SK-N-SH treated with all-trans-retinoic acid at 6 μM for 48 hours (cell line): ENCODE measurements at places on chromosomes 1 and 21.
A peak's percentile ranks its signal among the peaks of the same experiment; 100 is the strongest.

GRCh38 chr1:234212764-234213657, 160.2 kb upstream of the COA6 start:
- ATAC-seq, result peak; percentile 71

DNA sequence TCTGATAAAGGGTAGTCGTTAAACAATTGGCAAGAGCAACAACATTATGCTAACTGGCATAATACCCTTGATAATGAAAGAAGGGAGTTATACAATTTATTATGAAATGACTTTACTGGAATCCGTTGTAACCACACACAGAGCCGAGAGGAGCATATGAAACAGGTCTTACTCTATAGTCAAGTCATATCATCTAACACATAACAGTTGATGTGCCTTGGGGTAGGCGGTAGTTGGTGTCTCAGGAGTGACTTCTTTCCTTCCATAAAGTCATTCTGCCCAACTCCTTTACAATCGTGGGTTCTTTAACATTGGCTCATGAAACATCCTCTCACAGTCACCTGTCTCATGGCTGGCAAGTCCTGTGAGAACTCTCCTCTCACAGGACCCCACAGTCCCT, 225.2 kb downstream of the LTN1 start:
- ATAC-seq, result no peak

DNA sequence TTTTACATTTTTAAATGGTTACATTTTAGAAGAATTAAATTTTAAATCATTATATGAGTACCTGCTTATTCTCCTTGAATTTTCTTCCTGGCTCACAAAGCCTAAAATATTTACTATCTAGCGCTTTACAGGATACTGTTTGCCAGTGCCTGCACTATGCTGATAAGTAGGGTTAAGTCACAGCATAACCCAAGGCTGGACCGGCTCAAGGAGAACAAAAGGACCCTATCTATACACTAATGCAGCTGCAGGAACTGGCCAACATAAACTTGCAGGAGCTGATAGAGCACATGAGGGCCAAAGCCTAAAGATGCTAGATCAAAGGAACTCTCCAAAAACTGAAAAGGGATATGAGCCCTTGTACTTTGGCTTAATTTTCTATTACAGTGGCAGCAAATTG, 1086.9 kb upstream of the TMPRSS15 start:
- ATAC-seq, result no peak

DNA sequence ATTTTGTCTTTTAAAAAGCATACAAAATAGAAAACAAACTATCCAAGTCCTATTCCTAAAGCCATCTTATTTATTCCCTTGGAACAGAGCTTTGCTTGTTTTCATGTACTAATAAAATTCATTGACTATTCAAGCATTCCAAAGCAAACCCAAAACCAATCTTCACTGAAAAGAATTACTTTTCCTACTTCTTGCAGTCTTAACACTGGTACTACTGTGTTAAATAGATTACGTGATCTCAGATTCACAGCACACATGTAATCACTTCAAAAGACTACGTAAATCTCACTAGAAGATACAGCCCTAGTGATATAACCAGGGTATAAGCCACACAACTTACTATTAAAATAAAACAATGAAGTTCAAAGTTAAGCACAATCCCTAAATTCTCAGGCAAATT, 39.0 kb downstream of the ZZZ3 start:
- ATAC-seq, result no peak

DNA sequence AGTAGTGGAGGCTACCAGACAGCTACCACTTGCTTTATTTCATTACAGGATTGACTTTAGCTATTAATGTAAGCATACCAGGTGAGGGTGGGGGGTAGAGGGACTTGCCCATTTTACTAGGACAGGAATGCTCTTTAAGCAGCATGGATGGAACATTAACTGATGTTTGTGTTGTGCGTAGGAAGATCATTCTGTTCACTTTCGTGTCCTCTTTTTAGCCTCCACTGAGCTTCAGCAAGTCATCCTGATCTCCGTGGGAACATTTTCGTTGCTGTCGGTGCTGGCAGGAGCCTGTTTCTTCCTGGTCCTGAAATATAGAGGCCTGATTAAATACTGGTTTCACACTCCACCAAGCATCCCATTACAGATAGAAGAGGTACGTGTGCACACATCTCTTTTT, 29.3 kb downstream of the IFNGR2 start:
- ATAC-seq, result no peak

GRCh38 chr21:36509973-36510664, 30.2 kb upstream of the CLDN14 start:
- ATAC-seq, result no peak

GRCh38 chr1:24018611-24019580, 38.8 kb upstream of the SRSF10 start:
- ATAC-seq, result peak; percentile 81

- ATAC-seq, result peak; percentile 35
These were observed 65.2 kb downstream of the TMCO4 start for GRCh38 chr1:19734472-19734999.

DNA sequence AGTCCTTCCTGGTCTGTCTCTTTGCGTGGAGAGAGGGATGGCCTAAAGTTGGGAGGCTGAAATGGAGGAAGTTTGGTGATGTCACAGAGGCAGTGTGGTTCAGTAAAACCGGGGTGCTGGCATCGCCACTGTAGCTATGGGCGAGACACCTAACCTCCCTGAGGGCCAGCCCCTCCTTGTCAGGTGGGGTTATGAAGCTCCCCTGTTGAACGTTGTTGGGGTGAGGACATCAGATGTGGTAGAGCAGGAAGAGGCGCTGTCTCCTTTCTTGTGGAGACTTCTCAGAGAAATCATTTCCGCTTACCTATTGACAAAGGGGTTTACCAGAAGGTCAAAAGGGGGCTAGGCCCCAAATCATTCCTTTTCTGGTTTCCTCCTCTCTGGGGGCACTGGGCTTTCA, 294.7 kb downstream of the SIPA1L2 start:
- ATAC-seq, result no peak

- ATAC-seq, result no peak
These were observed 548 bp downstream of the B3GALT5 start for GRCh38 chr21:39613041-39613934.

DNA sequence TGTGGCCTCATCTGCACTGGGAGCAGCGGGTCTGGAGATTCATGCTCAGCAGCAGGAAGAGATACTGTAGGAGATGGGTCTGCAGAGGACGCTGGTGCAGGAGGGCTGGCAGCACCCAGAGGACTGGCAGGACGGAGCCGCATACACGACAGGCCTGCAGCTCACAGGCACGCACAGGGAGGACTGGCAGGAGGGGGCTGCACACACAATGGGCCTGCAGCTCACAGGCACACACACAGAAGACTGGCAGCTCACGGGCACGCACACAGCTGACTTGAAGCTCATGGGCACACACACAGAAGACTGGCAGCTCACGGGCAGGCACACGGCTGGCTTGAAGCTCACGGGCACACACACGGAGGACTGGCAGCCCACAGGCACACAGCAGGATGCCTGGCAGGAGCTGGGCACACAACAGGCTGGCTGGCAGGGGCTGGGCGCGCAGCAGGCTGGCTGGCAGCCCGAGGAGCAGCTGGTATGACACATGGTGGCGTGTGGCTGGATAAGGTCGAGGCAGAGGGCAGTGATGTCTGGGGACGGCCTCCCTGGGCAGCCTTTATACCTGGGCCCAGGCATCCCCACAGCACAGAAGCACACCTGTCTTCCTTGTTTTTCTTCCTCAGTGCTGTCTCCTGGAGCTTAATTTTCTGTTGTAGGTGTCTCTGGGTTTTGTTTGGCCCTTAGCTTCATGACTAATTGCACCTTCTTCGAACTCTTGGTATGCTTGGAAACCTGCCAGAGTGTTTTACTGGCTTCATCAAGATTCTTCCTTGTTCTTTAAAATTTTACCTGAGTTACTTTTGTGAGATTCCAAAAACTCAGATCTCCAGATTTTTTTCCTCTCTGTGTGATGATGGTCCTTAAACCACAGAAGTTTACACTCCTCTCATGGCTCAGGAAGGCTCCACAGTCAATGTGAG, at the start of gene KRTAP12-2:
Gene KRTAP12-2 (minus strand): TSS at position 527 of the 920 bp plus-strand sequence. CDS start 41 bp downstream, at position 486.
- ATAC-seq, result no peak

- no peak for ATAC-seq
These were observed 16.5 kb downstream of the AKR7A3 start for GRCh38 chr1:19272064-19272463.

DNA sequence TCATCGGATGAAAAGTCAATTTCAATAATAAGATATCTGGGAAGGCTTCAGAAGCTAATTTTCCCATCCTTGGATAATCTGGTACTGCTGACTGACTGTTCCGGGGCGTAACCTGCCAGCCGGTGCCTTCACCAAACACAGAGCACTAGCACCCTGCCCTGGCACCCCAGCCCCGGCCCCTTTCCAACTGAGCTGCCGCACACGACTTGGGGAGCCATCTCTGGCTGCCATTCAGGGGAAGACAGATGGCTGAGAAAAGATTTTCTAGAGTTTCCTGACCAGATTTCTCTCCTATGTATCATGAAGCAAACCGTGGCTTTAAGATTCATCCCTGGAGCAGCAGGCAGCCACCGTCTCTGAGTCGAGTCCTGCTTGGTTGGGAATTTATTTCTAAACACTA, 96.0 kb upstream of the SYT6 start:
- no peak for ATAC-seq
